NCI-H2081 treated with DMSO at 0.1 percent for 48 hours (cell line): ENCODE measurements at places on chromosomes 3 and 15.

DNA sequence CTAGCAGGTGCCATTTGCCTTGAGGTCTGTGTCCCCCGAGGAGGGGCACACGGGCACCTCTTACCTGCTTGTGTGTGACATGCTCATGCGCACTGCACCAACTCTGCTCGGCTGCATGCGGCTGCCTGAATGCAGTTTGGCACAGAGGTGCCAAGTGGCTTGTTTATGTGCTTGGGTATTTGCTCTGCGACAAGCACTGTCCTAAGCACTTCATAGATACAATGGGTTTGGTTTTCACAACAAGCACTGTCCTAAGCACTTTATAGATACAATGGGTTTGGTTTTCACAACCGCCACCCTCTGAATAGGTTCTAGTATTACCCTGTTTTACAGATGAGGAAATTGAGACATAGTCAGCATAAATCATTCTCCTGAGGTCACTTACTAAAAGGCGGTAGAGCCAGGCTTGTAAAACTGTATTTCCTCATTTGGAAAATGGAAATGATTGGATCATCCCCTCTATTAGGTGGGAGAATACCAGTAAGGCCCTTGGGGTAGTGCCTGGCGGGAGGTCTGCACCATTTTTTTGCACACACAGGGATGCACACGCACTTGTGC, 487 bp downstream of the ITIH4 start:
- no peak for DNase-seq

GRCh38 chr3:1183320-1184048, 90.7 kb downstream of the CNTN6 start:
- no peak for DNase-seq

- no peak for DNase-seq
Measured at GRCh38 chr3:158205994-158206393, 96.1 kb downstream of the RSRC1 start.

- no peak for DNase-seq
Measured at GRCh38 chr3:117728226-117728625, 1018.6 kb downstream of the TUSC7 start.

GRCh38 chr15:80590761-80591355, 104.3 kb upstream of the ABHD17C start:
- no peak for DNase-seq

DNA sequence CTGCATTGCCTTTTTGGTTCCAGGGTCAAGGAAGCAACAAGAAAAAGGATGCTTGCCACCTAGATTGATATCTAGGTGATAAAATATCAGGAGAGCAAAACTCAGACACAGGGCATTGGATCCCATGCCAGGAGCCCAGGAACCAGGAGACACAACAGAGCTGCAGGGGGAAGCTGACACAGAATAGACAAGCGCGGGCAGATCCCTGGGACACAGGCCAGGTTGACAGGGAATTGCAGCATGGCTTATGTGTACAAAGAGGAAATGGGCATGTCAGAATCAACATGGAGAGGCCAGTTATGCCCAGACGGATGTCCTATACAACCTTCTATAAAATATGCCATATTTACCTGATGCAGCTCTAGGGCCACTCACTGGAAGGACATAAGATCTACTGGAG, 84.2 kb downstream of the SEMA6D start:
- no peak for DNase-seq

GRCh38 chr3:78632925-78633553, 1134.8 kb downstream of the ROBO1 start:
- no peak for DNase-seq

- no peak for DNase-seq
Measured at GRCh38 chr3:48406443-48407431, 23.1 kb downstream of the PLXNB1 start.

DNA sequence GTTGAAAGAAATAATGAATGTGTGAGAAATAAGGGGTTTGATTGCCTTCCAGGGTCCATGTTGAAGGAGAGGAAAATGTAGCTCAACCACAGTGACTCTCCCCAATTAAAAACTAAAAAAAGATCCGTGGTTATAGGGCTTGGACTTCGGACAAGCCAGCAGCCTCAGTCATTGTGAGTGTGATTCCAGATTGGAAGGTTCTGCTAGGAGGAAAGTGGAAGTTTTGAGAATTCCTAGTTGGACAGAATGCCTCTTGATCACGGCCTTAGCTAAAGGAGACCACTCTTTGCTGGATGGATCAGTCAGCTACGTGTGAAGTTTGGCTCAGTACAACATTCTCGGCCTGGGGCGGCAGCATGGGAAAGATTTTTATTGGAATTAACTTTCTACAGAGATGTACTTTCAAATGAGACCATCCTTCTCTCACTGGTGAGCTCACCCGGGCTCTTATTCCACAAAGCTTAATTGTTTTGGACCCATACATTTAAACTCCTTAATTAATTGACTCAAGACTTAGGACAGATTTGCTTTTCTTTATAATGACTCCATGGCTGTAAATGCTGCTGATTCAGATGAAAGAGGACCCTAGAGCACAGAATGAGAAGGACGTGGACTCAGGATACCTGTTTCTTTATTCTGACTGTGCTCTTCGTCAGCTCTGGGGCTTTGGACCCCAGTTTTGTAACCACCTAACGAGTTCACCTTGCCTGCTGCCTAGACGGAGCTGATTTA, 27.5 kb downstream of the FLNB start:
- DNase-seq: no peak

- no peak for DNase-seq
Measured at GRCh38 chr15:72706266-72706665, 20.3 kb downstream of the BBS4 start.

- DNase-seq: no peak
Measured at GRCh38 chr3:13764161-13764560, 115.7 kb downstream of the WNT7A start.

- DNase-seq: no peak
Measured at GRCh38 chr3:128402998-128403397, 63.7 kb downstream of the DNAJB8 start.

DNA sequence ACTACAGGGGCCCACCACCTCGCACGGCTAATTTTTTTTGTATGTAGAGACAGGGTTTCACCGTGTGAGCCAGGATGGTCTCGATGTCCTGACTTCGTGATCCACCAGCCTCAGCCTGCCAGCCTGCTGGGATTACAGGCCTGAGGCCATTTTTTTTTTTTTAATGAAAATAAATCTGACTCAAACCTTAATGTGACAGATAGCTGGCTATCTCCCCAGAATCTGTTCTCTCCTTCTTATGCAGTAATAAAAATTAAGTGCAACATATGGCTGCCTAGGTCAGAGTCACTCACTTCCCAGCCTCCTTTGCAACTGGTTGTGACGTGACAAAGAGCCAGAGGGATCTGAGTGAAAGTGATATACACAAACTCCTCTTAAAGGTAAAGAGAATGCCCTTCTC, 53.0 kb downstream of the ZNF148 start:
- peak; percentile 65 for DNase-seq

GRCh38 chr3:126438746-126439145, 36.9 kb downstream of the ZXDC start:
- DNase-seq: no peak

DNA sequence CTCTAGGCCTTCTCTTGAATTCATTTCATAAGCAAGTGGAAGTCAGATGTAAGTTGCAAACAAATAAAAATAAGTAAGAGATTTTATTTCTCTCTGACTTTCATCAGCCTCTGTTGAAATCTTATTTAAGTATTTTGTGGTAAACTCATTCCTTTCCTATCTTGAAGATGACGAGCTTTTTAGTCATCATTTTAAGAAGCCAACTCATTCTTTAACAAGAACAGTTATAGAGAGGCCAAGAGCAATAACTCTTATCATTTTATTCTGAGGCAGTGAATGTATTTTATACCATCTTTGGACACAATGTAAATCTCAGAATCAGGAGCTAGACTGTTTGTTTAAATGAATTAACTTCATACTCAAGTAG, 147.5 kb upstream of the MBNL1 start:
- no peak for DNase-seq
